NCI-H510A treated with DMSO at 0.1 percent for 48 hours (cell line): ENCODE measurements at places on chromosomes 6 and 20.

- no peak for DNase-seq
Measured at GRCh38 chr6:112470376-112470775, 123.2 kb downstream of the RFPL4B start.

DNA sequence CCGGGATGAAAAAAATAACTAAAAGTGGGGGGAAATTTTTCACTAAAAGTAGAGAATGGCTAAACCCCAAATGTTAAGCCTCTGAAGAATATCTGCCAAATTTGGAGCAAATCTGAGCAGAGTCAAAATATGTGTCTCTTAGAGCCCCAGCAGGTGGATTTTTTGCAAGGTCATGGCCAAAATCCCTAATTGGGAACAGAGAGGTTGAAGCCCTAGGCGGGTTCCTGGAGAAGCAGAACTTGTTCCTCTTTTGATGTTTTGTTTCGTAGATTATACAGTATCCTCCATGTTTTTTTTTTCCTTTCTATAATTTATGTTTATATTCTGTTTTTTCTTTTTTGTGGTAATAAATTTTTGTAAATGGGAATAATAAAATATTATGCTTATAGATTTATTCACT lies 94.4 kb downstream of the PLCB4 start:
- DNase-seq, result no peak

DNA sequence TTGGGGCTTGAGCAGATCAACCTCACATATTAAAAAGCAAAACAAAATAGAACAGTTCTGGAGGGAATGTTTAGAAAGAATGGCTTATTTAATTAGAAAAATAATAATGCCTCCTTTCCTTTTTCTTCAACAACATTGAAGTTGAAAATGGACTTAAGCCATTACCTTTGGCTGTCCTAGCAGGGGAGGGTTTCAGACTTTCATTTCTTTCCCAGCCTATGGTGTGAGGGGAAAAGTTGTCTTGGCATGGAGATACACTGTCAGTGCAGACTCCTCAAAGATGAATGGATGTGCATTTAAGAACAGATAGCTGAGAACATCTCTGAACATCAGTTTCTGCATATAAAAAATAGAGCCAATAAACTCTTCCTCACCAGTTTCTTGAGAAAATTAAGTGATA lies 169.5 kb downstream of the PAX1 start:
- DNase-seq, result no peak

DNA sequence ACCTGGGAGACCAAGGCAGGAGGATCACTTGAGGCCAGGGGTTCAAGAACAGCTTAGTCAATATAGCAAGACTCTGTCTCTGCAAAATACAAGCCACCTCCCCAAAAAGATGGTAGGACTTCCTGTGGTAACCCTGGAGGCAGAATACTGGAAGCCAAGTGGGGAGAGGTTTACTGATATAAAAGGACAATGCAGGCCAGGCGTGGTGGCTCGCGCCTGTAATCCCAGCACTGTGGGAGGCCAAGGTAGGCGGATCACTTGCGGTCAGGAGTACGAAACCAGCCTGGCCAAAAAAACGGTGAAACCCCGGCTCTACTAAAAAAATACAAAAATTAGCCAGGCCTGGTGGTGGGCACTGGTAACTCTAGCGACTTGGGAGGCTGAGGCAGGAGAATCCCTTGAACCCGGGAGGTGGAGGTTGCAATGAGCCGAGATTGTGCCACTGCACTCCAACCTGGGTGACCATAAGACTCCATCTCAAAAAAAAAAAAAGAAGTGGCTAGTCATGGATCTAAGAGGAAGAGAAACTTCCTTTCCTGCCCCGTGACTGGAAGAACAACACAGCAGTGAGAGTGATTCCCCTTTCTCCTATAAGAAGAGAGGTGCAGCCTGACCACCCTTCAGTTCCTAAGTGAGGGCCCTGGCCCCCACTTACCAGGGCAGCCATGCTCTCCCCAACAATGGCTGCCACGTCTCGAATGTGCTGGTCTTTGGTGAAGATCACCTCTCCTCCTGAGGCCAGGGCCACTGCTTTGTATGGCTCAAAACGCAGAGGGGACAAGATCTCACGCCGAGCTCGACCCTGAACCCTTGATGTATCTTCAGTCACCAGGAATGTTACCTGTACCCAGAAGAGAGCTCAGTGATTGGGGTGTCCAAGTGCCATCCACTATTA lies 6.2 kb downstream of the SAPCD1 start:
- DNase-seq, result no peak

- DNase-seq, result no peak
Measured at GRCh38 chr6:119142041-119142440, 63.6 kb upstream of the FAM184A start.

GRCh38 chr6:129575378-129576118 lies 134.4 kb downstream of the ARHGAP18 start:
- DNase-seq, result peak; percentile 9

DNA sequence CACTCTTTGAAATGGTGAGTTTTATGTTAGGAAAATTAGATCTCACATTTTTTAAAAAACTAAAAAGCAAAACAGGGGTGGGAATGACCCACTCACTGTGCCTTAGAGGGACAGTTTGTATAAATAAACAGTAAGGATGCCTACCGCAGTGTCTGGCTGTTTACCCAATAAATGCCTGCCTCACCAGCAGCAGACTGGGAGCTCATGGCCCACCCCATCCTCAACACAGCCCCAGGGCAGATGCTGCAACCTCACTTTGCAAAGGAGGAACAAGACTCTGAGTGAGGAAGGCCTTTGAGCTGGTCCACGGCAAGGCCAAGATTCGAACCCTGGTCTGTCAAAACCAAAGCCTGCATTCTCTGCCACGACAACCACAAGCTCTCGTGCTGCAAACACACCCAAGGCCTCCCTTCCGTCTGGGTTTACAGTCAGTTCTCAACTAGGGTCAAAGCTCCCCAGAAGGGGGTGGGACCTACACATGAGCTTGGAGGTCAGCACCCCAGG lies 77.8 kb downstream of the BMP7 start:
- no peak for DNase-seq

DNA sequence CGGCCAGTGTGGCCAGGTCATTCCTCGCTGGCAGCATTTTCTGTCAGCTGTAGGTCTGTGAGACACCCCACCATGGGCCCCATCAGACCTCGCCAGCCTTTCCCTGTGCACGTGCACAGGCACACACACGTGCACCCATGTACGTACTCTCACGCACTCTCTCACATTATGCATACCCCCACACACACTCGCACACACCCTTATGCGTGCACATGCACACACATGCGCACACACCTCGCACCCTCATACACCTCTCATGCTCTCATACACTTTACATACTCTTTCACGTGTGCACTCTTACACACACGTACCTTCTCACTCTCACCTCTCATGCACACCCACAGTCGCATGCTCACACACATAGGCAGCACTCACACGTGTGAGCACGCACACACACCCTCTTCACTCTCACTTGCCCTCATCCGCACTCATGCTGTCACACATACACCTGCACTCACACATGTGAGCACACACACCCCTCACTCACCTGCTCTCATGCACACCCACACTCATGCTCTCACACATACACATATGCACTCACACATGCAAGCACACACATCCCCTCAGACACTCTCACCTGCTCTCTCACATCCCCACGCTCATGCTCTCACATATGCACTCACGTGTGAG lies 46.7 kb downstream of the SNX9 start:
- DNase-seq, result no peak

DNA sequence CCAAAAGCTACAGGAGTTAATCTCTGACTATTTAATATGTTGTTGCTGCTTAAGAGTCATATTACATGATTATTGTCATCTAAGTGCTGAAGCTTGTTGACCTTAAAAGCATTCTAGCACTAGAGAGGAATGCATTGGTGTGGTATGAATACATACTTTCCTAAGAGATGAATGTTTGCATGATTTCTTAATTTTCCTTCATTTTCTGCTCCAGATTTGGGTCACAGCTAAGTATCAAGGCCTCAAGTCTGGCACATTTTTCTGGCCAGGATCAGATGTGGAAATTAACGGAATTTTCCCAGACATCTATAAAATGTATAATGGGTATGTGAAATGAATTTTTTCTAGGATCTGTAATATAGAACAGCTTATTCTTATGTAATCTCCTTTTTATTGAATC lies 53.6 kb downstream of the ENPP1 start:
- DNase-seq, result no peak

GRCh38 chr20:58137236-58137635 lies 91.2 kb downstream of the ANKRD60 start:
- no peak for DNase-seq

GRCh38 chr6:44390158-44390683 lies 2.7 kb downstream of the CDC5L start:
- DNase-seq, result no peak

DNA sequence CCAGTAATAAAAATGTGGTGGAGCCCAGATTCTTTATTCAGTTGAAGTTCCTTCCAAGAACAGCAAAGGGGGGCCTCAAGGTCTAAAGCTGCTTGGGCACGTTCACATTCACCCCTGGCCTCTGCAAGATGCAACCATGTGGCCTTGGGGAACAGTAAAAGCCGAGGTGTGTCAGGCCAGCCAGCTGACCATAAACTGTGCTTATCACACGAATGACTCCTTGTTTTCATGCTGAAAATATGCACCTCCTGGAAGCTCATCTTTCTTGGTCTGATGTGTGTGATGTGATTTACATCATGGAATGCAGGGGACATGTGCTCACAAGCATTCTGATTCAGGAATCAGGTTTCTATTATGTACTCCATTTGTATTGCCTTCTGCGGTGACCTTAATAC lies 211.6 kb upstream of the MARCKS start:
- no peak for DNase-seq

DNA sequence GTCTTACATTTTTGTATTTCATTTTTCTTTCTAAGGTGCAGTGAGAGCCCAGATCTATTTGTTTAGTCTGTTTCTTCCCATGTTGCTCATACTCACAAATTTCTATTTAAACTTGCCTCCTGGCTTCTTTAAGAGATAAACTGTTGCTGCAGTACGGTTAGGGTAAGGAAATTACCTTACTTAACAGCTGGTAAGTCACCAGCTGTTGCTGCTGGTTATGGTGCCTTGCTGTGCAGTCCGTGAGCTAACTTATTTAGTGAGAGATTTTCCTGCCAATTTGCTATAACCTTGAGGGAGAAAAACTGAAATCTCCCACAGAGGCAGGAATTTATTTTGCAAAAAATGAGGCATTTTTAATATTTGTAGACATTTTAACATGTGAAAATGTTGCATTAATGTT lies 261.0 kb downstream of the UST start:
- DNase-seq, result no peak

DNA sequence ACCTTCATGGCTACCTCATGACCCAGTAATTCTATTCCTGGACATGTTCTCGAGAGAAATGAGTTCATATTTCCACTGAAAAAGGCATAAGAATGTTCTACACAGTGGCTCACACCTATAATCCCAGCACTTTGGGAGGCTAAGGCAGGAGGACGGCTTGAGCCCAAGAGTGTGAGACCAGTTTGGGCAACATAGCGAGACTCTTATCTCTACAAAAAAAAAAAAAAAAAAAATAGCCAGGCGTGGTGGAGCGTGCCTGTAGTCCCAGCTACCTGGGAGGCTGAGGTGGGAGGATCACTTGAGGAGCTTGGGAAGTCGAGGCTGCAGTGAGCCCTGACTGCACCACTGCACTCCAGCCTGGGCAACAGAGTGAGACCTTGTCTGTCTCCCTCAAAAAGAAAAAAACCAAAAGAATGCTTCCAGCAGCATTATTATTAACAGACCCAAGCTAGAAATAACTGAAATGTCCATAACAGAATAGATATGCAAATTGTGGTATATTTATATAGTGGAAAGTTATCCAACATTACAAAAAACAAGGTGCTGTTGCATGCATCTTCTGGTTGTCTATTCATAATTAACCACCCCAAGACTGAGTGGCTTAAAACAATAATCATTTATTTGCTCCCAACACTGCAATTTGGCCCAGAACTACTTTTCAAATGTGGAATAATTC lies 9.4 kb upstream of the RAB44 start:
- no peak for DNase-seq

DNA sequence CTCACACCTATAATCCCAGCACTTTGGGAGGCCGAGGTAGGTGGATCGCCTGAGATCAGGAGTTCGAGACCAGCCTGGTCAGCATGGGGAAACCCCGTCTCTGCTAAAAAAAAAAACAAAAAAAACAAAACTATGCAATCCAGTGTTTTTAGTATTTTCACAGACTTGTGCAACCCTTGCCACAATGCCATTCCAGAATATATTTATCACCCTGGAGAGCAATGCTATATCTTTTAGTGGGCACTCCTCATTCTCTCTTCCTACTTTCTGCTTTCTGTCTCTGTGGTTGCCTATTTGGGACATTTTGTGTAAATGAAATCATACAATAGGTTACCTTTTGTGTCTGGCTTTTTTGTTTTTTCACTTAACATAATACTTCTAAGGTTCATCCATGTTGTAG lies 39.1 kb upstream of the MROH8 start:
- no peak for DNase-seq

GRCh38 chr20:1807394-1807793 lies 87.8 kb upstream of the SIRPA start:
- no peak for DNase-seq

DNA sequence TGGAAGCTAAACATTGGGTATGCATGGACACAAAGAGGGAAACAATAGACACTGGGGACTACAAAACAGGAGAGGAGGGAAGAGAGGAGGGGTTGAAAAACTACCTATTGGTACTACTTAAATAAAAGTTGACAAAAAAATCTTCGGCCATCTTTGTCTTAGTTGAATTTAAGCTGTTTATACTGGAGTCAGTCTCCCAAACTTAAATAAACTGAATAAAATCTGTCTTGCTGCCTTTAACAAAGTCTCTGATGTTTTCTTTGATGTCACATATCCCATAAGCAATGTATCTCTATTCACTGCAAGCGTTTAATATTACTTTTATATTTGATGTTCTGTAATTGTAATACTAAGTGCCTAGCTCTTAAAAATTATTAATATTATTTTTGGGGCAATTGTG lies 409.2 kb upstream of the EPHA7 start:
- no peak for DNase-seq

- no peak for DNase-seq
Measured at GRCh38 chr6:146650799-146651481, 52.2 kb downstream of the ADGB start.

- no peak for DNase-seq
Measured at GRCh38 chr6:90045535-90045934, 151.3 kb downstream of the GJA10 start.

DNA sequence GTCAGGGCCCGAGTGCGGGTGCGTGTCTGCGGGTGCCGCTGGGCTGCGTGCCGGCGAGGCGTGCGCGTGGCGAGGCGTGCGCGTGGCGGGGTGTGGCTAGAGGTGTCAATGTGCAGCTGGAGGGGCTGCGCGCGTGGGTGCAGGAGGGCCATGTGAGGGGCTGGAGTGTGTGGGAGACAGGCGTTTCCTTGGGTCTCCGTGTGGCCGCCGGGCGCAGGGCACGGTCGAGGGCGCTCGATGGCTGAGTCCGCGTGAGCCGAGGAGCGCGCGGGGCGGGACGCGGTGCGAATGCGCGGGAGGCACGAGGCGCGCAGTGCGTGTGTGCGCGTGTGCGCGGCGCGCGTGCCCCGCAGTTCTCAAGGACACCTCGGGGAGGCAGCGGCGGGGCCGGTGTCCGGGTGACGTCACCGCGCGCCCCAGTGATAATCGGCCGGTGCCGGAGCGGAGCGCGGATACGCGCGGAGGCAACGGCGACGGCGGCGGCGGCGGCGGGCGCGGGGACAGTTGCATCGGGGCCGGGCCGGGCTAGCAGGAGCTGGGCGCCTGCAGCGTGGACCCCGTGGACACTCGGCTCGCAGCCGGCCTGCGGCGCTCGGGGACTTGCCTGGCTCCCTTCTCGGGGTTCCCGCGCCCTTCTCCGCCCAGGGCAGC lies 38.7 kb downstream of the YTHDF1 start:
- DNase-seq, result no peak

- DNase-seq, result no peak
Measured at GRCh38 chr6:34992376-34992775, 103.3 kb downstream of the ANKS1A start.

- no peak for DNase-seq
Measured at GRCh38 chr20:43840382-43841070, 74.1 kb upstream of the TOX2 start.
